ENCODE measurements at places on chromosomes 5 and 9.
A peak's percentile ranks its signal among the peaks of the same experiment; 100 is the strongest.

- no peak for DNase-seq
Measured at GRCh38 chr9:79189511-79189924, 382.2 kb upstream of the TLE4 start.

GRCh38 chr5:96537386-96537785 lies 104.3 kb upstream of the PCSK1 start:
- DNase-seq = peak; percentile 32

GRCh38 chr9:104872656-104873488 lies 55.1 kb downstream of the ABCA1 start:
- peak; percentile 85 for DNase-seq

DNA sequence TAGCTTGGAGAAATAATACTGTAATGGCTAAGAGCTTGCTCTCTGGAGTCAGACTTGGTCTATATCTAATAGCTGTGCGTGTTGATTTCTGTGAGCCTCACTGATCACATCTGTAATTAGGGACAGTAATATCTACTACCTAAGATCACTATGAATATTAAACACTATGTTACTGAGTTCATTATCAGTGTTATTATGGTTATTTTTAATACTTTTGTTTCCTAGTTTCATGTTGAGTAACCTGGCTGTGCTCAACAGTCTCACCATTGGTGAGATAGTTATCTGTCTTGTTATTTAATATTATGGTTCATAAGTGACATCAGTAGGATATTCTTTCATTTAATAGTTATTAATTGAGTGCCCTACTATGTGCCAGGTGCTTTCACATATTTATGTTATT lies 22.4 kb upstream of the CAVIN4 start:
- DNase-seq = no peak

GRCh38 chr5:103057208-103058130 lies 62.5 kb downstream of the GIN1 start:
- no peak for DNase-seq

GRCh38 chr5:73256012-73256411 lies 83.0 kb downstream of the TMEM174 start:
- no peak for DNase-seq

- no peak for DNase-seq
Measured at GRCh38 chr9:108836319-108836718, 19.5 kb downstream of the ACTL7B start.

GRCh38 chr9:102185371-102185770 lies 446.9 kb upstream of the GRIN3A start:
- no peak for DNase-seq

GRCh38 chr9:77507212-77507961 lies 140.7 kb downstream of the GNA14 start:
- DNase-seq = no peak
